ENCODE measurements at places on chromosomes 2 and 18. TPM values are rescaled to one million over a fixed set of nuclear protein-coding genes. Genes with fewer than 3 reads are reported as not detected.

Gene CFAP65
- not detected for total RNA-seq

Gene FAM228B
- total RNA-seq: 9.6 TPM

Gene UGT1A4
- total RNA-seq: not detected

Gene D2HGDH
- 68.1 TPM for total RNA-seq

Gene ZNF892
- 4.6 TPM for total RNA-seq

Gene PTPRN
- not detected for total RNA-seq

Gene MERTK
- total RNA-seq: 0.22 TPM

Gene RRM2
- total RNA-seq: 324 TPM

Gene KLHL41
- total RNA-seq: not detected

Data from OCI-LY7 (cell line).